ENCODE measurements at places on chromosomes 1 and 21.

GRCh38 chr21:38244885-38245869, 11.6 kb upstream of the KCNJ15 start:
- DNase-seq: peak; percentile 36

DNA sequence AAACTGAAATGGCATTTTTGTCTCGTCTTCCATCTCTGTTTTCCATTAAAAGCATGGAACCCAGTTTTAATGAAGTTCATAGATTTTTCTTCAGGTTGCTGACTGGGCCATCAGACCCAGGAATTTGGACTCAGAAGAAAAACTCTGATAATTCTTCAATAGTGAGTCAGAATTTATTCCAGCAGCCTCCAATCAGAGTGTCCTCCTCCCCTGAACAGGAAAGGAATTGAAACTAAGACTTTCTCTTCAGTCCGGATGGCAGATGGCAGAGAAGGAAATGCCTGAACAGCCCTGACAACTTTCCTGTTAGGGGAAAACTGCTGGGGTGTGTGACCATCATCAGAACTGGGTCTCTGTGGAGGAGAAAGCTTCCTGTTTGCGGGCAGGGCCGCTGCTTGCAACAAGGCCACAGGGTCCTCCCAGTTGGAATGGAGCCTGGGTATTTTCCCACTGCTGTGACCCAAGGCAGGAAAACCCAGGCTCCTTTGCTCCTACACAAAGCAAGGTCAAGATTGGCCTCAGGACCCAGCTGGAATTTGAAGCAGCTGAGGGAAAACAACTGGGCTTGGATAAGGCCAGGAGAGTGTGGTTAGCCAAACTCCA, 20.7 kb downstream of the CD34 start:
- no peak for DNase-seq

DNA sequence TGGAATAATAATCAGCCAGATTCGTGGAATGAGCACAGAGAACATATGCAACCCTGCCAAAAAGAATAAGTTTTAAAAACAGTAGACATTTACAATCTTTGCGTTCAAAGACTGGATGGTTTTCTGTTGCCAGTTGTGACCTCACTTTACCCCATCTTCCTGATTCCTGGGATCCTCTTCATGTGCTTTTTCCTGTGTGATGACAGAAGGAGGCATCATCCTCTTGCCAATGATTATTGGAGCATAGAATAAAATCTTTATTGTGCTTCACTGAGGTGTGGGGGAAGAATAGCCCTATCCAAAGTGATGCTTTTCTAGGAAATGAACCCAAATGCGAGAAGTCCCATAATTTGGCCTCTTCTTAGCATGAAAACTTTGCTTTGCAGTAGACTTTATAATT, 15.0 kb upstream of the BARHL2 start:
- no peak for DNase-seq

- DNase-seq: no peak
These were observed 140.8 kb upstream of the RAB4A start for GRCh38 chr1:229130028-229130668.

- DNase-seq: no peak
These were observed 21.6 kb upstream of the TRAF5 start for GRCh38 chr1:211305044-211305443.

DNA sequence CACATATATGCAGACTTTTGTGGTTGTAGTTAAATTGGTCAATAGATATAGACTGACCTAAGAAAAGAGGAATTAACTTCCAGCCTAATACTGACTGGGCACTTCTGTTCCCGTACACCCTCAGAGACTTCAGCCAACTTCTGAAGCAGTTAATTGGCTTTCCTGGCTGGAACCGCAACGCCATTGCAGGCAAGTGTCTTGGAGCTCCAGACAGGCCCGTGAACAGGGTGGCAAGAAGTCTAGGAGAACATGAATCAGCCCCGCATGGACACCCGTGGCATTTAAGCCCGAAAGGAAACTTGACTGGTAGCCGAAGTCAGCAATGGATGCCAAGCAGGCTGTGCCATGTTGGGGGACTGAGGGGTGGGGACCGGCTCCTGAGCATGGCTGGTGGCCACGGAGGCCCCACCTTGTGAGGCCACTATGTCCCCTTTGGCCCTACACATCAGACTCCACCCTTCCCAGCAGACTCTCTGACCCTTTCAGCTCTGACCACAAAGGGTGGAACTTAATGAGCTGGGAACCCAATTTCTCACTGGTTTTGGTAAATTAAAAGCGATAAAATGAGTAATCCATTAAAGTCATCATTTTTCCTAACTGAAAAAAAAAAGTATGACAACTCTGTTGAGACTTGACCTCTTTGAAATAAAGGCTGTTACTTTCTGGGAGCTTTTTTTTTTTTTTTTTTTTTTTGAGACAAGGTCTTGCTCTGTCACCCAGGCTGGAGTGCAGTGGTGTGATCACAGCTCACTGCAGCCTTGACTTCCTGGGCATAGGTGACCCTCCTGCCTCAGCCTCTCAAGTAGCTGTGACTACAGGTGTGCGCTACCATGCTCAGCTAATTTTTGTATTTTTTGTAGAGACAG, 54.1 kb downstream of the RUNX1 start:
- no peak for DNase-seq

GRCh38 chr1:97783751-97784150, 137.1 kb downstream of the DPYD start:
- no peak for DNase-seq

DNA sequence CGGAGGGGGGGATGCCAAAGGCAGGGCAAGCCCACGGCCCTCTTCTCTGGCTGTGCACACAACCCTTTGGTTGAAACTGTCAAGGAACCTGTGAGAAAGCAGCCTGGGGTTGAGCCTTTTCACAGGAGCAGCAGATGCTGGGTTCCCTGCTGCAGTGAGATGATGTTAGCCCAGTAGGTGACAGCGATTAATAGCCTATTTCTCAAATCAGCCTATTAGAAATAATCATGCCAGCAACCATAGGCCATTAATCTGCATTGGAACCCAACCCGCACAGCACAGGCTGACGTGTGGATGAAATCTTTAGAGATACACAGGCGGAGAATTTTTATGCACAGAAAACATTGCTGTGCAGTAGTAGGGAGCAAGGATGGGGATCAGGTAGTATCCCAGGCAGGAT, 637.5 kb downstream of the AJAP1 start:
- DNase-seq: no peak

GRCh38 chr1:231748760-231749415, 122.3 kb downstream of the DISC1 start:
- no peak for DNase-seq

DNA sequence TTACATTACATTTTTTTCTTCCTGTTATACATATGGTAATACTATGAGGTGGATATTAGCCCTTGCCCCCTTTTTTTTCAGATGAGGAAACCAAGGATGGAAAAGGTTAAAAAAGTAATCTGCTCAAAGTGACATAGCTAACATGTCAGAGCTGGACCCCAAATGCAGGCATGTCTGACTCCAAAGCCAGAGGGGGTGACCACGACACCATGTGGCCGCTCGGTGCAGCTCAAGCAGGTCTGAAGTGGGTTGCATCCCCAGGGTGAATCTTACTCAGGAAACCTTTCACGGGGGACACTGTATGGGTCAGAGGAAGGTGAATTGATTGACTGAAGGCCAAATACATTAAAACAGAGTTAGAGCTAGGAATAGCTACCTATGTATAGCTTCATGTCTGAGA, 34.8 kb downstream of the CD34 start:
- no peak for DNase-seq

DNA sequence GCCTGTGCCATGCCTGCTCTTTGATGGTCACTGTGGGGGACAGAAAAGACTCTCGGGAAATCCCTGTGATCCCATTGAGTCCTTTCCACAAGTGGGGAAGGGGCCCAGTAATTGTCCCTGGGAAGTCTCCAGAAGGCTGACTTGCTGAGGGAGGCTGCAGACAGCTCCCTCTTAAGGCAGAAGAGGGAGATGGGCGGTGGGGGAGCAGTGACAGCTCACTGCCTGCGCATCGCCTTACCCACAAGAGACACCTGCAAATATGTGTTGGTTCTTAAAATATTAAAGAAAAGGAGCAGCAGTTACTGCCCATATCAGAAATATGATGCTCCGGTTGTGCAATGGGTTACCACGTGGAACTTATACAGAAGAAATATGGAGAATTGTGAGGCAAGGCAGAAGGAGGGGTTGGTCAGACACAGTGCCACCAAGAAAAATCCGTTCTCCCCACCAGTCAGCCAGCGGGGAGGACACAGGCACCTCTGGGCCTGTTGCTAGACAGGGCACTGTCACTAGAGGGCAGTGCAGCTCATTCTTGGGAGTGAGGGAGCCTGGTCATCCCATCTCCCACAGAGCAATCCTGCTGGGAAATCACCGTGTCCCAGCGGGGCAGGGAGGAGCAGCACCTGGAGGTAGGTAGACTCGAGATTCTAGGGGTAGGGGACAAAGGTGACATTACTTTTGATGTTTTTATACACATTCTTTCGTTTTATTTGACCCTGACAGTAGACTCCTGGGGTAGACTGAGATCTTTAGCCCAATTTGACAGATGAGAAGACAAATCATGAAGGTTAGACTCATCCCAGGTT, 6.9 kb upstream of the CAMK1G start:
- peak; percentile 18 for DNase-seq

GRCh38 chr1:169989246-169989645, 85.2 kb downstream of the KIFAP3 start:
- no peak for DNase-seq

GRCh38 chr1:6197746-6198427, 1.5 kb downstream of the RPL22 start:
- DNase-seq: no peak

- DNase-seq: no peak
These were observed 2.1 kb upstream of the KIF21B start for GRCh38 chr1:201025571-201026002.

DNA sequence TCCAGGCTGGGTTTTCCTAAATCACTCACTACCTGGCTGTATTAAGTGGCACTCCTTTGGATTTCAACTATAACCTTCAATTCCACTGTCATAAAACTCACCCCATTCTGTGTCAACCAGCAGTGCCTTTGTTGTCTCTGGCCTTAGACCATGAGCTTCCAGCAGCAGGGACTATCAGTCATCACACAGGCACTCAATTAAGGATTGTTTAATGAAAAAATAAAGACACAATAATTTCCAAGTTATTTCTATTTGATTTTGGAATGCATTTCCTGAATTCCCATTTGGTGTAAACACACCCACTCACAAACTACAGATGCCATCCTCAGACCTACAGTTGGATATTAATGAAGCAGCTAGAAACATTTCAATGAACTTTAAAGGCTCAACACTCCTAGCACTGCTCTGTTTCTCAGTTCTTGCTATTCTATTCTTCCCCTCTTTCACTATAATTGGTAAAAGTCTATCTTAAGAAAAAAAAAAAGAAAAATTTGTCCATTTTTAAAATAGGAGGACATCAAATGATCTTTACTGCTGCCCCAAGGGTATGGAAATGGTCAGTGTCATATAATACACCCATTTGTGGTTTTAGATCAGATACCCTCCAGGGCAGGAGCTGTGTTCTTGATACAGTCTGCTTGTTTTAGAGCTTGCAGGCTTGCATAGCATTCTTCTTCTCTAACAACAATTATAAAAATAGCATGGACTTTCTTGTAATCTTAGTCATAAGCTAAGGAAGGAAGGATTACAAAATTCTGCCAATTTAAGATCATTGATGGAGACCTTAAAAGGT, 156.4 kb downstream of the PTGER3 start:
- no peak for DNase-seq

DNA sequence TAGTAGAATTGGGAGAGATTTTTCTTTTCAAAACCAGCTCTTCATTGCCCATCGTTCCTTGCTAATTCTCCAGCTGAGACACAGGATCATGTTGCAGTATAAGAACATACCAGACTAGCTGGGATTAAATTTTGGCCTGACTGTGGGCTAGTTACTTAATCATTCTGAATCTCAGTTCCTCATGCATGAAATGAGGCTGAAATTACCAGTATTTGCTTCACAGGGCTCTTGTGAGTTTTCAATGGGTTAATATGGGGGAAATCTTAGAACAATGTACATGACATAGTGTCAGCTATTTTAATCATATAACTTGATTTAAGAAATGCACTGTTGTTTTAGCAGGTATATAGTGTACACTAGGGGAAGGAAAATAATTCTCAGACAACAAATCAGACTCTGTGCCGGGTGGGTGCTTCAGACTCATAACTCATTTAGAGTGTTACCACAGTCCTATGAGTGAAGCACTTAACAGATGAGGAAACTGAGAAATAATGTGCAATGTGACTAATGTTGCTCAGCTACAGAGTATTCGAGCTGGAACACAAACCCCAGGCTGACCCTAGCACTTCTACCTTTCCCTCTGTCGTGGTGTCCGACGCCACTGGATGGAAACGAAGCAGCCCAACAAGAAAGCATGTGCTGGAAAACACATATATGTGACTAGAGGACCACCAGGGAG, 137.6 kb upstream of the SGIP1 start:
- DNase-seq: no peak

- DNase-seq: no peak
These were observed 48.9 kb upstream of the SLC2A1 start for GRCh38 chr1:43007377-43008114.

GRCh38 chr1:235725434-235725833, 75.8 kb upstream of the GNG4 start:
- DNase-seq: no peak

DNA sequence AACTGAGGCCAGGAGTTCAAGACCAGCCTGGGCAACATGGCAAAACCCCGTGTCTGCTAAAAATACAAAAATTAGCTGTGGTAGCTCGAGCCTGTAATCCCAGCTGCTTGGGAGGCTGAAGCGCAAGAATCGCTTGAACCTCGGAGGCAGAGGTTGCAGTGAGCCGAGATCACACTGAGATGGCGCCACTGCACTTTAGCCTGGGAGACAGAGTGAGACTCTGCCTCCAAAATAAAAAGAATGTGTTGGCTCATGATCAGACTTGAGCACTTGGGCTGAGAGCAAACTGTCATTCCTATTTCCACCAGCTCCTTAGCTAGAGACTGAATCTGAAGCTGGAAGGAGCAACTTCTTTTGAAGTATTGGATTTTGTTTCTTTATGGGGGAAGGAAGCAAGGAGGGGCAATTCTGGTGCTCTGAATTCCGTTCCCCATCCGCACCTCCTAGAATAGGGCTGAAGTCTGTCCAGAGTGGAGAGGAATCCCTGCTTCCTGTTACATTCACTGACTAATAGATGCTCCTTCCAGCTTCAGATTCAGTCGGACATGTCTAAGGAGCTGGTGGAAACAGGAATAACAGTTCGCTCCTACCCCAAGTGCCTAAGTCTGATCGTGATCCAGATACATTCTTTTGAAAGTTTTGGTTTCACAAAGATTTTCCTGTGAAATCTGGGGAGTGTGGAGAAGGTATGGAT, 3.8 kb downstream of the ZNF672 start:
- DNase-seq: no peak

- DNase-seq: no peak
These were observed 11.8 kb downstream of the PCSK9 start for GRCh38 chr1:55051169-55051568.

- no peak for DNase-seq
These were observed 56.9 kb downstream of the CD34 start for GRCh38 chr1:207854001-207854400.

DNA sequence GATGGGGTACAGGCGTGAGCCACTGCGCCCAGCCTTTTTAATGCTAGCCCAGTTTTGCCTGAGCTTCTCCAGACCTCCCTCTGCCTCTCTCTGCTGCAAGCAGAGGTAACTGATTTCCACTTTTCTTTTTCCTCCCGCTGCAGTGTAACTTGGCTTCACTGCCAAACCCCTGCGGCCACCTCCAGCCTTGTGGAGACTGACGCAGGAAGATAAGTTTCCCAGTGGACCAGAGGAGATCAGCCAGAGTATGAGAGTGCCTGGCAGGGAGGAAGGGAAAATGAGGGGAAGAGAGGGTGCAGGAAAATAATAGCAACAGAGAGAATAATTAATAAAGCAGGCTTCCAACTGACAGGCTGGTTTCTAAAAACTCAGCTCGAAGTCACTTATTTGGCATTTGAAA, 143.7 kb downstream of the PCNX2 start:
- no peak for DNase-seq

GRCh38 chr1:117590273-117590925, 15.4 kb upstream of the TENT5C start:
- no peak for DNase-seq
